Fibroblast of skin of left biceps (primary cell): ENCODE measurements at places on chromosomes 7 and 10.

DNA sequence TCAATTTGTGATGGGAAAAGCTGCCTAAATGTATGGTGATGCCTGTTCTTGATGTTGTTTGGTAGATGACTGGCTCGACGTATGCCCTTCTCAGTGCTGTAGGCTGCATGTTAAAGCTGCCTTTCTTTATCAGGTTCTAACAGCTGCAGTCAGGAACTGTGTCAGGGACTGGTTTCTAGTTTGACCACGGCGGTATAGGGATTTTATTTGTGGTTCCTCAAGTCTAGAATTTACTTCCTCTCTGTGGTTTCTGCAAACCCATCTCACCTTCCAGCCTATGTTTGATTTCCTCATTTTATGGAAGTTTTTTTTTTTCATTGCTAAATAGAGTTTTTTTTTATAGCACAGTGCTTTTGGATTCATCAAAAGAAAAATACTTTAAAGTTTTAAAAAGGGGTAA lies 26.5 kb downstream of the LMTK2 start:
- DNase-seq: no peak

- DNase-seq: no peak
Observed at GRCh38 chr7:155198901-155199845, 98.5 kb upstream of the INSIG1 start.

DNA sequence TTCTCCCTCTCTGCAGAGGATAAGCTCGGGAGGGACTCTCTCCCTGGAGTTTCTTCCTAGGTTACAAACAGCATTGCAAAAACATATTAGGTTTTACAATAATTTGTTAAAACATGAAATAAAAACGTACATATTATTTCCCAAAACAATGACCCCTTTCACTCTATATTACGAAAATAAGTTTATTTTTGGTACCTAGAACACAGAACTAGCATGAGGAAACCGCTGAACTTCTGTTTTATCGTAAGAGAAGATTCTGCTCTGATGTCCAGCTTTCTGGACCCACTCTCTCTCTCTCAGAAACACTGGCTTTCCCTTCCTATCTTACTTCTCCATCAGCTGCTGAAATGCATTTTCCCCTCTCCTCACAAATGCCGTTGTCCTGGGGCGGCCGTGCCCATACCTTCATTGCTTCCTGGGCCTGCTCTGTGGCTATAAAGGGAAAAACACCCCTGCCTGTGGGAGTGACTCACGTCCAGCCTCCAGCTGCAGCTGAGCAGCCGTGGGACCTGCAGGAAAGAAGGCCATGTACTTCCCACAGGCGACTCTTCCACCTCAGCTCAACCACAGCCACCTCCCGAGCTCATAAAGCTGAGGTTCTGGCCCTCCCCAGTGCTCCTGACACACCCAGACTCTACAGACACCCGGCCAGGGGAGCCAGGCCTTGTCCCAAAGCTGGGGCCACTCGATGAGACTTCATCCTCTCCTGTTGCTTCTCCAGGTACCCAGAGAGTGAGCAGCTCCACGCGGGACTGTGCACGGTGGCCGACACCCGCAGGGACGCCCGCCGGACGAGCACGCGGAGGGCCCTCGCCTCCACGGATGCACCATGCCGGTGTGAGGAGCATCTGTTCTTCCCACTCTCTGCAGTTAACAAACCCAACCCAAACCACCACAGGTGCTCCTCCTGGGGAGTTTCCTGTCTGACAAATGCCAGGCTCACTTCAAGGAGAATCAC lies 3.1 kb downstream of the GPER1 start:
- DNase-seq: no peak

DNA sequence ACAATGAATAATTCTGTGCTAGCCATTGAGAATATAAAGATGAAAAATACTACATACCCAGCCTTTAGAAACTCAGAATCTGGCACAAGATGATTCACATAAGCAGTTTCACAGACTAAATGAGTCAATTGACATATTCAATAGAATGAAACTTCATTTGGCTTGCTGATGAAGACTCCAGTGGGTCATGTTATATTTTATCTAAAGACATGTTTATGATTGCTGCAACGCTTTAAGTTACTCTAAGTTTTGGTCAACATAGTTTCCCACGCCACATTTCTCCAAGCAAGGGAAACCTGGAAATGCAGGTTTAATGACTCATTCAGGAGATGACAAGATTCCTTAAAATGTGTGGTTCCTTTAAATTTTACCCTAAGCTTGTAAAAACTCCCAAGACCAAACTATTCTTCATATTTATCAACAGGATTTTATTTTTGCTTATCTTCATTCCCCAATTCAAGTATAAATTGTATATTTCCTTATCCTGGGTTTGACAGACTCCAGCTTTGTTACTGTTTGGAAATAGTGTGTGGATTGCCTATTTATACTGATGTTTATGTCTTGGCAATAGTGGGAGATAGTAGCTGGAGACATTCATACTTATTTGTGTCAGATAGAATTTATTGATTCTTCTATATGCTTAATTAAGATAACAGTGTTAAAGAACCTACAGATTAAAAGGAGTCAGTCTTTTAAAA lies 6.6 kb downstream of the SEMA3A start:
- DNase-seq: no peak

- no peak for DNase-seq
Observed at GRCh38 chr7:112058686-112059085, 147.5 kb downstream of the DOCK4 start.

- DNase-seq: no peak
Observed at GRCh38 chr10:124064676-124065075, 28.7 kb downstream of the CHST15 start.

- DNase-seq: no peak
Observed at GRCh38 chr7:143988976-143989745, 11.0 kb upstream of the OR6B1 start.

DNA sequence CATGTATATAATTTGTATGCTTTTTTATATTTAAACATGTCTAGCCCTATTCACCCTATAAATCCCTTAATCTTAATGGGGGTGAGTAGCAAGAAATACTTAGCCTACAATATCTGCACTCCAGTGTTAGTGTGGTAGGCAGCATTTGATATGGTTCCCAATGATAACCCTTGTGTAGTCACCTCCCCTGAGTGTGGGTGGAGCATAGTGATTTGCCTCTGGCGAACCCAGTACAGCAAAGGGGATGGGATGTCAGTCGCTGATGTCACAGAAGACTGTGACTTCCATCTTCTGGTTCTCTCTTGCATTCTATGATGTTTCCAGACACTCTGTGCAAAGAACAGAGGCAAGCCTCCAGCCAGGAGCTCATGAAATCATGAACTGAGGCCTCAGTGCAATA lies 211.2 kb downstream of the CRPPA start:
- no peak for DNase-seq

DNA sequence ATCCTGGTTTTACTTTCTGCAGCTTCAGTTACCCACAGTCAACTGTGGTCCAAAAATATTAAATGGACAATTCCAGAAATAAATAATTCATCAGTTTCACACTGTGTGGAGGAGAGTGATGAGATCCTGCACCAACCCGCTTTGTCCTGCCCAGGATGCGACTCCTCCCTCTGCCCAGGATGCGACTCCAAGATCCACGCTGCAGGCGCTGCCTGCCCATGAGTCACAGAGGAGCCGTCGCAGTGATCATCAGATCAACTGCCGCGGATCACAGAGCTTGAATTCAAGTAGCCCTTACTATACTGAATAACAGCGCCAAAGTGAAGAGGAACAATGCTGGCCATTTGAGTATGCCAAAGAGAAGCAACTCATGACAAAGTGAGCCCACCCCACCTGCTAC lies 61.5 kb downstream of the GRB10 start:
- DNase-seq: no peak

DNA sequence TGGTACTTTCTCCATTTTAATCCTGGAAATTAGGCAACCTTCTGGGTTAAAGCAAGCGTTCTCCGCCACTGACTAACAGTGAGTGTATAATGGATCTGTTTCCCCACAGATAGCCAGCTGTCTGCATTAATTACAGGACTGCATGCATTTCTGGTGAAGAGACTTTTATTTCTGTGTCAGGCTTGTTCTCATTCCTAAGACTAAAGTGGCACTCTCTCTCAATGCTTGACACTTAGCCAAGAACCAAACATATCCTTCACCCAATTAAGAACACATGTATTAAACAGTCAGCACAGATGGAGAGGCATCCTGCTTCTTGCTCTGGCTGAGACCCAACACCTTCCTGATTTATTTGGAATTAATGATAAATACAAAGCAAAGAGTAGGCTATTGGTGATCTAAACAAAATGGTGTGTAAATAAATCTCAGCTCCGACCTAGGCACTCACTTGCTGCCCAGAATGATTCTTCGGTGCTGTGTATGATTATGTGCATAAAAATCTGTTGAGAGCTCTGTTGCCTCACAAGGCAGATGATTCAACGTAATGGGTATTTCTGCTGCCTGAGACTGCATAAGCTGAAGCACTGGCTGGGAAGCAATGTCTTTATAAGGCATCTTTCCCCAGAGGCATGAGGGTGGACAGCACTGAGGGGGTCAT lies 16.8 kb downstream of the CALU start:
- DNase-seq: peak; percentile 93

DNA sequence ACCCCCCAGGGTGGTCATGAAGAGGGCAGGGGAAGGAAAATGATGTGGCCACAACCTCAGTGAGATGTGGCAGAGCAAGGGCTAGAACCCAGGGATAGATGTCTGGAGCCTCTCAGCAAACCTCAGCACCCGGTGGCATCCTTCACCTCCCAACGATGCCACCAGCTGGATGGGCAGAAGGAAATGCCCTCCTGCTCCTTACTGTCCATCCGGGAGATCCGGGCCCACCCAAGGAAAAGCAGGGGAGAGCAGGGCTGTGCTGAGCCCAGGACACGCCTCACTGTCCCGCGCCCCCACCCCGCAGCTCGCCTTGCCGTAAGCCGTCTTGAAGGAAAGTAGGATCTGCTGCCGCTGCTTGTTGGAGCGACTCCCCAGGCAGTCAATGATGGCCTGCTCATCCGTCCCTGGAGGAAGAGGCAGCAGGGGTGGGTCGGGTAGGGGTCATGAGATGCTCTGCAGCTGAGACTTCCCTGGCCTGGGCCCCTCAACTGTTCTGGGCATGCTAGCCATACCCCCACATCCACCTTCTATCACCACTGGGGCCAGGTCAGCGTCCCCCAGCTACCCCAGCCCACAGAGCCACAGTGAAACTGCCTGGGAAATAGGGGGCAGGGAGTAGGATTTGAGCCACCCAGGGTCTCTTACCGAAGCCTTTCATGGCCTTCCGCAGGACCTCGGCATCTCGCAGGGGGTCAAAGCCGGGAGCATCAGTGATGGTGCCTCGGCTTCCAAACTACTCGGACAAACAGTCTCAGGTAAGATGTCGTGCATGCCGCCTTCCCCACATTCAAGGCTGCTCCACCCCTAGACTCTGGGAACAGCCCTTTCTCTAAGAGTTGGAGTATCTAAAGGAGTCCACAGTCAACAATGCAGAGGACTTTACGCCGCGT lies 34.3 kb downstream of the PLAC9 start:
- no peak for DNase-seq

DNA sequence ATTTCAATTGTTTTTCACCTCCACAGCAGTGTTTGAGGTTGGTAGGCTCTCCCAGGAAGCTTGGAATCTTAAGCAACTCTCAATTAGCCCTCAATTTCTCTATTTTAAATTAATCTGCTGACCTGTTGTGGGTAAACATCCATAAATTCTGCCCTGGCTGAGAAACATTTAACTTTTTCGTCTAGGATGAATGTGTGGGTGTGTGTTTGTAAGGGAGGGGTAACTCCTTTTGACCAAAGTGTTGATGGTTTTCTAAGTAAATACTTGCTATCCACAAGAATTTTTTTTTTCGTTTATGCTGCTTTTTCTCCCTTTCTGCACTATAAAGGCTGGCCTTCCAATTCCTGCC lies 973 bp downstream of the PPP3CB start:
- DNase-seq: no peak

DNA sequence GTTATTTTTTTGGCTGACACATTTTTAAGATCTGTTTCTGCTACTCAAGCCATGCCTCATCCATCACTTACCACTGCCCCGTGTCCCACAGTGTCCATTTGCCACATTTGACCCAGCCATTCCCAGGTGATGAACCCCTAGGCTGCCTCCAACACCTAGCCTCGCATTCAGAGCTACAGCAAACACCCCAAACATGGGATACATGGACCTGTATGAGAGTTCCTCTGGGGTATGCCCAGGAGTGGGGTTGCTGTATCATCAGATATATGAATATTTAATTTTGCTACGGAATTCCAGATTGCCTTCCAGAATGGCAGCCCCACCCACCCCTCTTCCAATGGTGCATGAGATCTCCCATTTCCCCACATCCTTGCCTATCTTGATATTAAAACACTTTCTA lies 190.1 kb upstream of the RNF32 start:
- DNase-seq: no peak

GRCh38 chr10:107561136-107561650 lies 396.7 kb upstream of the SORCS1 start:
- no peak for DNase-seq

DNA sequence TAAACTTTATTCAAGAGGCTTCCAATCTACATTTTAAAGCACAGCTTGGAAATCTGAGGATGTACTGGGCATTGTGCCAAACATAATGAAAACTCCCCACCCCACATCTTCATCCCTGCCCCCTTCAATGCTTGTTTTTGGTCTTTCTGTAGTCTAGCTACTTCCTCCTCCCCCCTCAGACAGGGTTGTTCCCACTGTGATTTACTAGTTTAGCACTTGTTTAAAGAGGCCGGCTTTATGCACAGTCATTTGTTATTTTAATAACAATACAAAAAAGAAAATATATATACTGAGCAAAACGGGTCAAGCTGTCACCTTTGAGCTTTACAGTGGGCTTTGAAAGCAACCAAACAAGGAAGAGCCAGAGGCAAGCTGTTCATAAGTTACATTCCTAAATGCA lies 132.6 kb downstream of the CHRM2 start:
- DNase-seq: no peak

DNA sequence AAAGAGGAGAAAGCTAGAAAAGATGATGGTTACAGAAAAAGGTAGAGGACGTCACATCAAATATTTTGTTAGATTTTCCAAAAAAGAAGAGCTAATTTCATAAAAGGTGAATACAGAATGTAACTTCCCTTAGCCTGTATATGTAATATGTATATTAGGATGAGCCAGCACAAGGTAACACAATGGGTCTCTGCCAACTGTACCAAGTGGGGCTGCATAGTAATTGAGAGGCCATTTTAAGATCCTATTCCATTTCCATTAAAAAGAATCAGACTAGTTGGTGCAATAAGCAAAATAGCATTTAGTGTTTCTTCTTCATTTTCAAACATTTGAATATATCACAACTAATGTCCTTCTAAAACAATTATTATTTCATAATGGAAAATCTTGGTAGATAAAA lies 134.6 kb downstream of the SEMA3A start:
- no peak for DNase-seq

DNA sequence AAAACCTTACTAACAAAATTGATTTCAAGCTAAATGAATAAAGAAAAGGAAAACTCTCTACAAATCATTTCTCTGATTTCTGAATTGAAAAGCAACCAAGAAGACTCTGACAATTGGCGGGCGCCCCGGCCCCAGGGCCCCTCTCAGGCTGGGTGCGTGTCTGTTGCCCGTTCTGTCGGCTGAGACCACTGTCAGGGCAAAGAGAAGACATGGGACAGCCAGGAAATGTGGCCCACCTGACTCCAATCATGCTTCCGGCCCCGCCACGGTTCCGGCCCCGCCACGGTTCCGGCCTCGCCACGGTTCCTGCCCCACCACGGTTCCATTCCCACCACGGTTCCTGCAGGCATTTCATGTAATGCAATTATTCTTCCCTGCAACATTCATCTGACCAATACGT lies 115.9 kb downstream of the PTPRN2 start:
- DNase-seq: no peak
